Brain microvascular endothelial cell (primary cell): ENCODE measurements at places on chromosomes 4 and X.

DNA sequence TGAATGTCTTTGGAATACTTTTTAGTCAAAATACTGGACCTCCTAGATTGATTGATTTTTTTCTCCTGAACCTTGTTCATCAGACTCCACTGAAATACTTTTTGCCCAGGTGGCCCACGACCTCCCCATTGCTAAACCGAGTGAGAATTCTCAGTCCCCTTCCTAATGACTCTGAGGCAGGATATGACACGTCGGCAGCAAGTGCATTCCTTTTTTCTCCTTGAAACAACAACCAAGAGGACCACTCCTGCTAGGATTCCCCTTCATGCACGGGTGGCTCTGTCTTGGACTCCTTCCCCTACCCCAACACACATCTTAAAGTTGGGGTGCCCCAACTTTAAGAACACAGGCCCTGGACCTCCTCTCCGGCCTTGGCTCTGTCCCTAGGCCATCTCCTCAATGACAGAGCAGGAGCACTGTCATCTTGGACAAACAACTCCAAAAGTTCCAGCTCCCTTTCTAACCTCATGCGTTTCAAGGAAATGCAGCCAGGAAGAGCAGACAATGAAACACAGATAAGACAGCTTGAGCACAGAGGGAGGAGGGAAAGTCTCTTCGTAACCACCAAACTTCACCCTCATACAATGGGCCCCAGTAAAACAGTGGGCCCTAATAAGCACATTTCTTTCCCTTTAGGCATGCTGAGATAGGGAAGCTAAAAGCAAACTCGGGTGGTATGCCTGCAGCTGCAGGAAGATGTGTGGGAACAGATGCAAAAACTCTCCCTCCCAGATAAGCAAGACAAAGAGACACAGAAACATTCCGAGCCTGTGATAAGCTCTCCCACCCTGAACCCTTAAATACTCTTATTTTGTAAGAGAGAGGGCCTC, 33.9 kb downstream of the ZBTB49 start:
- peak; percentile 7 for DNase-seq

DNA sequence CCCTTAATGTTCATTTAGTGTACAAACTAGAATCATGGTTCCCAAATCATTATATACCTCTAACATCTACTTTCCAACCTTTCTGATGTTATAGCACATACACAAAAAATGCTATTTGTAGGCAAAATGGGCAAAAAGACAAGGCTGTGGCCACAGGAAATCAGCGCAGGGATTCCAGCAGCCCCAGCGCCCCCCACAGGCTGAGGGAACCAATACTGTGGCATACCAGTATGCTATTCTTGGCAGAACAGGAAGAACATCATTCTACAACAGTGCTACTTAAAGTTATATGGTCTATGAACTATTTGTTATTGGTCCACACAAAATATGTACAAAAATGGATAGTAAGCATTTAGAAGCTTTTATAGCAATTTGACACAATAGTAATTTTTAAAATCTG, 25.3 kb downstream of the STEEP1 start:
- DNase-seq: no peak

DNA sequence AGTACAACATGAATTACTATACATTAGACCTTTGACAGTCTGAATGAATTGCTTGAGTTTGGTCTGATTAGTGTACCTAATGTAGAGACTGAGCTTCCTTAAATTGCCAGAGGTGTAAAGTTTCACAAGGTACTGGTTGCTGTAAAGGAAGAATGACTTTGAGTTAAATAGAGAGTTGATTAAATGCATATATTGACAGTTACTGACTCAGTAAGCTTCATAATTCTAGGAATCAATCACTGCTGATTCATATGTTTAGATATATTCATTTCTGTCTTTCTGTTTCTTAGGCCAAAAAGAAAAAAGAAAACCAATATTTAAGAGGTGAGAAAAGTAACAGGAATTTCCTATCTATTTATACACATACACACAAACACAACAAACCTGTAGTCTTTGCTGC, 16.2 kb upstream of the ART3 start:
- no peak for DNase-seq

DNA sequence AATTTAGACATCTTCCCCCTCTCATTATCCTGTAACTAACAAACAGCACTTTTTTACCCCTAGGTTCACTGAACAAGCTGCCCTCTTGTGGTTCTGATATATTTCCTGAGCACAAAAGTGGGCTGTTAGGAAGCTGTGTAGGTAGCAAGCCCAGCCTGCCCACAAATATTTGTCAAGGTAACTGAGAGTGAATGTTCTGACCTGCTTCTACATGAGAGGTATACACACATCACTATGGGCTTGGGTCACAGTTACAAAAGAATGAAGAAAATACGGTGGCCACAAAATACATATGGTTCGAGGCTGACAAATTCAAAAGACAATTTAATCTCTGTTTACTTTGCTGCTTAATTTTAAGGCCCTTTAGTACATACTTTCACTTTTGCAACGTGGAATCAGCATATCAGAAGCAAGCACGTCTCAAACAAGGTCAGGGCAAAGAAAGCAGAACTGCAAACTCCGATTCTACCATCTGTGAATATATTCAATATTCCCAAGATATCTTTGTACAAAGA, 78.7 kb downstream of the RBM47 start:
- peak; percentile 4 for DNase-seq

GRCh38 chr4:65510976-65511375, 159.3 kb downstream of the EPHA5 start:
- DNase-seq: peak; percentile 76

- peak; percentile 70 for DNase-seq
Measured at GRCh38 chrX:16695079-16695676, 17.3 kb downstream of the CTPS2 start.

- peak; percentile 96 for DNase-seq
Measured at GRCh38 chr4:13905543-13905942, 278.0 kb upstream of the BOD1L1 start.

GRCh38 chr4:104490096-104490769, 4.5 kb downstream of the CXXC4 start:
- DNase-seq: no peak

- no peak for DNase-seq
Measured at GRCh38 chr4:154610582-154610981, 1.9 kb downstream of the FGG start.

DNA sequence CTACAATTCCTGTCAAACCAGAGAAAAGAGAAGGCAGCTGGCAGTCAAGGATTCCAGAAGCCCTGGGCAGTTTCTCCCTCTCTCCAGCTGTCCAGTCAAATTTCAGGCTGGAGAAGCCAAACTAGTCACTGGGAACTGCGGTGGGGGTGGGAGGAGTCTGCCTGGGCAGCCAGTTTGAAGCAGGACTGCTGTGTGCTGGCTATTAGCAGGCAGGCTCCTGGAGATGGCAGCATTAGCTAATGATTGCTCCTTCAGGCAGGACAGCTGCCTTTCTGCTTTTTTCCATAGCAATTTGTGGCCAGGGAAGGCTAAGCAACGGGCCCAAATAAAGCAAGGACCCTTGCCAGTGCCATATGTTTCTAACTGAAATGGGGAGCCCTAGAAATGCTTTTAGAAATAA, 44.7 kb upstream of the FGF13 start:
- peak; percentile 2 for DNase-seq

GRCh38 chr4:131001371-131001770, 1905.4 kb downstream of the C4orf33 start:
- DNase-seq: no peak

- no peak for DNase-seq
Measured at GRCh38 chr4:70994387-70995099, 1.1 kb downstream of the DCK start.

DNA sequence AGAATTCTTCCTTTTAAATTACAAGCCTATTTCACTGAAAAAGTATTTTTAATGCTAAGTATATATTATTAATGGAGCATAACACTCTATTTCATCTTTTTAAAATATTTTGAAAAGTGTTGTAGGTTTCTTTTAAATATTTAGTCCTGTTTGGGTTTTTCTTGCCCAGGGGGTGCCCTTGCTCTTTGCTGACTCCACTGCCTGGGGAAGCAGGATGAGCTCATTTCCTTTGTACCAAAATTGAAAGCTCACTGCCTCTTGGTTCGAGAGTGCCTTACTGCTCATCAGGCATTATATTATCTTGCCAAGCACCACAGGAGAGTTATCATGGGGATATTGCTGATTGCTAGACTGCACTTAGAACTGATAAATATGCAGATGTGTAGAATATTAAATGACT, 819.2 kb downstream of the PCDH18 start:
- DNase-seq: peak; percentile 52

- DNase-seq: no peak
Measured at GRCh38 chr4:180150818-180151217, 2092.4 kb upstream of the TENM3 start.
